Purkinje cell (primary cell): ENCODE measurements at places on chromosomes 5 and 9. TPM values are rescaled to one million over a fixed set of nuclear protein-coding genes. Genes with fewer than 3 reads are reported as not detected.

RPL37 gene
- polyA plus RNA-seq: 491 and 580 TPM in 2 replicates

BHMT2 gene
- not detected in 2 replicates for polyA plus RNA-seq

SPOCK1 gene
- polyA plus RNA-seq: 98.6 and 103 TPM in 2 replicates

INSL6 gene
- 2.3 TPM in 1 of 2 replicates, not detected in the other for polyA plus RNA-seq

AIF1L gene
- polyA plus RNA-seq: 2.3 and 2.6 TPM in 2 replicates

ANKRD33B gene
- polyA plus RNA-seq: 4.2 TPM in 2 replicates

KIAA1958 gene
- polyA plus RNA-seq: 3.7 TPM in 2 replicates

IL17B gene
- polyA plus RNA-seq: not detected in 2 replicates

GDA gene
- 0.66 and 42.8 TPM in 2 replicates for polyA plus RNA-seq

CARTPT gene
- polyA plus RNA-seq: 5.1 TPM in 1 of 2 replicates, not detected in the other
